ENCODE measurements at places on chromosomes 3 and 15. TPM values are rescaled to one million over a fixed set of nuclear protein-coding genes. Genes with fewer than 3 reads are reported as not detected.

Gene SEMA3B
- total RNA-seq, result 8.1 TPM

Gene VEPH1
- 0.21 TPM for total RNA-seq

Gene CSPG5
- 0.59 TPM for total RNA-seq

Gene SLC6A20
- total RNA-seq, result not detected

DNA sequence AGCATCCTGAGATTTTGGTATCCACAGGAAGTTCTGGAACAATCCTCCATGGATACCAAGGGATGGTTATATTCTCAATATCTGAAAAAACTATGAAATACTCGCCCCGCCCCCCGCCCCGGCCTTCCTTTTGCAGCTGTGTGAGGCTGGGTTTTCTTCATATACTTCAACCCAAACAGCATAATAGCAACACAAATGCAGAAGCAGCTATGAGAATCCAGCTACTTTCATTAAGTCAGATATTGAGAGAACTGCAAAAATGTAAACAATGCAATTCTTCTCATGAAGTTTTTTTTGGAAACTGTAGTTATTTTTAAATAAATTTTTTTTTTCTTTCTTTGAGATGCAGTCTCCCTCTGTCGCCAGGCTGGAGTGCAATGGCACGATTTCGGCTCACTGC is 10.9 kb upstream of the IDH2 start:
- H3K27me3 ChIP-seq, result no peaks in the 10 kb centered on the region
- no peaks in the 10 kb centered on the region for H3K36me3 ChIP-seq
- no peak for DNase-seq
- H3K4me1 ChIP-seq, result no peaks in the 10 kb centered on the region
- H3K4me3 ChIP-seq, result no peak overlapping the region

DNA sequence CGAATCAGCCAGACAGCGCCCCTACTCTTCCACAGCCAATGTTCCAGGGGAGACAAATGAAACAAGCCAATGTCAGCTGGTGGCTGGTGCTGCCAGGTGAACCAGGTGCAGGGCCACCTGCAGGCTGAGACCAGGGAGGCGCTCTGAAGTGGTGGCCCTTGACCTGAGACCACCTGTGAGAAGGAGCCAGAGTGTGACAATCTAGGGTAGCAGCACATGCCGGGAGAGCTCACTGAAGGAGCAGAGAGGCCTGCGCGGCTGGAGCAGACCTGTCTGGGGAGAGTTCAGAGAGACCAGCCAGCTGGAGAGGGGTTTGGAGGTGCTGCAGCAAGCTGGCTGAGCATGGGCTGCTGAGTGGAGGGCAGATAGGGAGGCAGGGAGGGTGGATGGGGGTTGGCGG is 693 bp upstream of the STAB1 start:
- no peak for DNase-seq
- no peaks in the 10 kb centered on the region for H3K27me3 ChIP-seq
- peaks cover 11% of the 10 kb centered on the region for H3K4me1 ChIP-seq
- no peak overlapping the region for H3K4me3 ChIP-seq

DNA sequence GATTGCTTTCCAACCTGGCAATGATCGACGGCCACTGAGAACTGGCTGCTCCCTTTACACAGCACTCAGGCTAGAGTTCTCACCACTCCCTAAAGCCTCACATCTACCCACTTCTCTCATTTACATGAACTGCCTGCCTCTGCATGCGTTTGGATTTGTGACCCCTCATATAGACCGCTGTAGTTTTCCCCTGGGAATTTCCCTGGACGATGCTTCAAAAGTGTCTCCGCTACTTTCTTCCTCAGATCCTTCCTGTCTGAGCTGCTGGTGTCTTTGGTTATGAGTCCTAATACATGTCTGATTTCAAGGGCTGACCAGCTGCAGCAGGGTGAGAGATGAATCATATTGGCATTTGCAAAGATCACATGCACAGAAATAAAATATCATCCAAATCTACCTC is 116.7 kb upstream of the ETV5 start:
- H3K36me3 ChIP-seq, result no peaks in the 10 kb centered on the region
- H3K4me3 ChIP-seq, result no peak overlapping the region
- H3K27me3 ChIP-seq, result peaks cover 55% of the 10 kb centered on the region
- H3K4me1 ChIP-seq, result no peaks in the 10 kb centered on the region

- H3K36me3 ChIP-seq, result no peaks in the 10 kb centered on the region
- peaks cover 16% of the 10 kb centered on the region for H3K27me3 ChIP-seq
- no peak overlapping the region for H3K27ac ChIP-seq
- H3K4me1 ChIP-seq, result peaks cover 18% of the 10 kb centered on the region
- no peak for DNase-seq
These were observed 116.8 kb downstream of the TMEM266 start for GRCh38 chr15:76176487-76177085.

Measured in osteocyte (in vitro differentiated cells).